ENCODE measurements at places on chromosomes 5 and 9.
A peak's percentile ranks its signal among the peaks of the same experiment; 100 is the strongest.

DNA sequence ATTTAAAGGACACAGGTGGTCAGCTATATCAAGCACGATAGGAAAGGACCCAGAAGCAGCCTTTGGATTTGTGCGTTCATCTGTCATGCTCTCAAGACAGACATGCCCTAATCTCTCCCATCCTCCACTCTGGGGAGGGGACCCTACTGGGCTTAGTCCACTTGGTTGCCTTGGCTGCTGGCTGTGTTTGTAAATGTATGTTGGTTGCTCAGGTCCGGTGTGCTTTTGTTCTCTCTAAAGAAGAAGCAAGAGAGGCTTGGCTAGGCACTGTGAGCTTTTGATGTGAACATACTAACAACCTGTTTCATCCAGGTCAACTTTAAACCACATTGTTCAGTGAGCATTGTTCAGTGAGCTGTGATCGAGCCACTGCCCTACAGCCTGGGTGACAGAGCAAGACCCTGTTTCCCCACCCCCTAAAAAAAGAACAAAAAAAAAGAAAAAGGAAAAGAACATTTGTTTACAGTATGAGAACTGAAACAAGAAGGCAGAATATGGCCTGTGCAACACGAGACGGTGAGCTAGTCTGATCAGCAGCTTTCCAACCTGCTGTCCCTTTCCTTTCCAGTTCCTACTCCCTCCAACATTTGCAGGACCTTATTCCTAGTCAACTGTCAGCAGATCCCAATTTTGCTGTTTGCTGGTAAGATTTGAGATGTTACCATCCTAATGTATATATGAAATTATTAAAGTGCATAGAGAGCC is 228.3 kb downstream of the ARHGAP26 start:
- DNase-seq: no peak

GRCh38 chr5:140114341-140115185 is 654 bp downstream of the PURA start:
- DNase-seq: peak; percentile 53

DNA sequence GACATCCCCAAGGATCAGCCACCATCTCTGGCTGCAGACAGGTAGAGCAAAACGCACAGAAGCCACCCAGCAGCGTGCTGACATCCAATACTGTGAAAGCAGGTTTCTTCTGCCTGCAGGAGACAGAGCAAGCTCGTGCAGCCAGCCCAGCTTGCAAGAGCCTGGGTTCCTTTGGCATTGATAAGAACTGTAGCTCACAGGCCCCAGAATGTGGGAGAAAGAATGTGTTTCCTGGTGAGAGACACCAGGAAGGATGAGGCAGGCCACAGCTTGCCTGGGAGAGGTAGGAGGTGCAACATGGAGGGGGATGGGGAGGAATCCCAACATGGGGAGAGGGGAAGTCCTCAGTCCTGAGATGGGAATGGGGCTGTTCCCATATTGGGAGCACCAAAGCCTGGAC is 34.0 kb upstream of the ARAP3 start:
- DNase-seq: no peak

DNA sequence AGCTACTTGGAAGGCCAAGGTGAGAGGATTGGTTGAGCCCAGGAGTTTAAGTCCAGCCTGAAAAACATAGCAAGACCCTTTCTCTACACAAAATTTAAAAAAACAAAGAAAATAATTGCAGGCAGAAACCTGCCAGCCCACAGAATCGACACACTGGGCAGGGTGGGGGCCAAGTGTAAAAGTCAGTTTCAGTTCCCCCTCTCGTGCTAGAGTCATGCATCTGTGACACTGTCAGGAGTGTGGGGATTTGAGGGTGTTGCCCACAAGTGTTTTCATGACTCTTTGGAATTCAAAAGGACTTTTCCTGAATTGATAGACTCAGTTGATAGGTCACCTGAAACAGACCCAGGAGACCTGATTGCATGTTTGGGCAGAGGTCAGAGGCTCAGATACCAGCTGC is 47.6 kb downstream of the PRRC2B start:
- DNase-seq: no peak

DNA sequence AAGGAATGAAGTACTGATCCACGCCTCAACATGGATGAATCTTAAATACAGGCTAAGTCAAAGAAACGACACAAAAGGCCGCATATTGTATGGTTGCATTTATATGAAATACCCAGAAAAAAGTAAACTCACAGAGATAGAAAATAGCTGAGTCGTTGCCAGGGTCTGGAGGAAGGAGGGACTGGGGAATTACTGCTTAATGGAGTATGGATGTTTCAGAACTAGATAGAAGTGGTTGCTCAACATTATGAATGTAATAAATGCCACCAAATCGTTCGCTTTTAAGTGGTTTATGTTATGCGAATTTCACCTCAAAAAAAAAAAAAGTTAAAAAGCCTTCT is 784 bp upstream of the MSANTD3 start:
- DNase-seq: no peak

DNA sequence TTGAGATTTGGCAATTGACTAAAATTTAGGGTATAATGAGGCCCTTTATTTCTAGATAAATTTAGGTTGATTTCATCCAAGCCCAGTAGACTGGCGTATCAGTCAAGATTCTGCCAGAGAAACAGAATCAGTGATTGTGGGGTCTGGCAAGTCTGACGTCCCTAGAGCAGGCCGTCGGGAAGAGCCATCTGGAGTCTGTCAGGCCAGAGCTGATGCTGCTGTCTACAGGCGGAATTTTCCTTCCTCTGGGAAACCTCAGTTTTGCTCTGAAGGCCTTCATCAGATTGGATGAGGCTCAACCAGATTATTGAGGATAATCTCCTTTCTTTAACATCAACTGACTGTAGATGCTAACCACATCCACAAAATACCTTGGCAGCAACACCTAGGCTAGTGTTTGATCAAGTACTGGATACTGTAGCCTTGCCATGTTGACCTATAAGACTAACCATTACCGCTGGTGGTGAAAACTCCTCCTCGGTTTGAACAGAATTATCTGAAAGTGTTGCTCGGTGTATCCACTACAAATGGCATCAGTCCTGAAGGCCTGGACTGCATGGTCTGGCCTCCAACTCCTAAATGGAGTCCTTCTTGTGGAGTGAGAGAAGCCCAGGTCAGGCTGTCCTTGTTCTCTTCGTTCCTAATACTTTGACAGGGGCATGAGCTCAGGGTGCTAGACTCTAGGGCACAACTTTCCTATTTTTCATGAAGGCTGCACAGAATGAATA is 83.2 kb upstream of the ANKH start:
- DNase-seq: no peak

- DNase-seq: no peak
These were observed 72.3 kb downstream of the PSMB7 start for GRCh38 chr9:124342776-124343485.

DNA sequence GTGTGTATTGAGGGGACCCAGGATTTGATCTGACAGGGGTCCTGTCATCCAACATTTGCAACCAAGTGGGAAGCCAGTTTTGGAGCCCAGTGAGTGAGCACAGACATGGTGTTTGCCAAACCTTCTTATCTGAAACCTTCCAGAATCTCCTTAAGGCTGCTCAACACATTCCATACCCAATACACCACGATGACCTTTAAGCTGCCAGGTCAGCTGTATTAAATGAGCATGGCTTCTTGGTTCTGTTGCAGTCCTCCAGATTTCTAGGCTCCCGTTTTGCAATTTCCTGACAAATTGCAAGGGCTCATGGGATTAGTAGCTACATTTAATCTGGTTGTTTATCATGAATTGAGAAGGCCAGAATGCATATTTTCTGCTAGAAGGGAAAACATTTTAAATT is 124.2 kb upstream of the ATP10B start:
- DNase-seq: no peak

DNA sequence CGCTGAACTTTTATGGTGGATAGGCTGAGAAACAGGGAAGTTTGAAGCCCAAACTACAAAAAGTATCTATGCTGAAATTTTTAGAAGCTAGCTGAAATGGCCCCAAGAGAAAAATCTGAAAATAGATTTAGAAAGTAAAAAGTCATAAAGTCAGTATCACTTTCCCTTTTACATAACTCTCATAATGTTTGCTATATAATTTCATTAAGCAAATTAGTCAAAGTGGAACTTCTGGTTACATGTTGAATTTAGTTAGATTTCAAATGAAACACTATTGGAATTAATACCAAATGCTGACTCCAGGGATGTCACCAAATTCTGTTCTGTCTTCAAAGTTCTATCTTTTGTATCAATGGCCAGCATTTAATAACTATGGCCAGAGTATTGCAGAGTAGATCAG is 126.9 kb downstream of the TTC39B start:
- no peak for DNase-seq

- no peak for DNase-seq
These were observed 240.9 kb downstream of the SYK start for GRCh38 chr9:91042541-91042940.

GRCh38 chr5:38148021-38148625 is 110.2 kb upstream of the EGFLAM start:
- DNase-seq: no peak

DNA sequence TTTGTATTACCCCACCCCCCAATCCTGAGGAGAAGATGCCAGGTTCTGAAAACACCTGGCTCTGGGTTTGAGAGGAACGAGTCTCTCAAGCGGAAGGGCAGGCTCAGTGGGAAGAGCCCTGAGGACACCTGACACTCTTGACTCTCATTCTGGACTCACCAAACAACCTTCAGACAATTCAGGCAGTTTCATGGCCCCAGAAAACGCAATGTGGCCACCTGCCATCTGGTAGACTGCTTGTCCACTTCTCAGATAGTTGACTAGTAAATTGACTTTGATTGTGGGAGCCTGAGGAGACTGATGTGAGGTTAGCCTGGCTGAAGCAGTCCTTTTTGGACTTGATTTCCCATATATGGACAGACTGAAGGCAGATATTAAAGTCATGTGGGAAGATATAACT is 117.5 kb upstream of the FSTL4 start:
- no peak for DNase-seq

DNA sequence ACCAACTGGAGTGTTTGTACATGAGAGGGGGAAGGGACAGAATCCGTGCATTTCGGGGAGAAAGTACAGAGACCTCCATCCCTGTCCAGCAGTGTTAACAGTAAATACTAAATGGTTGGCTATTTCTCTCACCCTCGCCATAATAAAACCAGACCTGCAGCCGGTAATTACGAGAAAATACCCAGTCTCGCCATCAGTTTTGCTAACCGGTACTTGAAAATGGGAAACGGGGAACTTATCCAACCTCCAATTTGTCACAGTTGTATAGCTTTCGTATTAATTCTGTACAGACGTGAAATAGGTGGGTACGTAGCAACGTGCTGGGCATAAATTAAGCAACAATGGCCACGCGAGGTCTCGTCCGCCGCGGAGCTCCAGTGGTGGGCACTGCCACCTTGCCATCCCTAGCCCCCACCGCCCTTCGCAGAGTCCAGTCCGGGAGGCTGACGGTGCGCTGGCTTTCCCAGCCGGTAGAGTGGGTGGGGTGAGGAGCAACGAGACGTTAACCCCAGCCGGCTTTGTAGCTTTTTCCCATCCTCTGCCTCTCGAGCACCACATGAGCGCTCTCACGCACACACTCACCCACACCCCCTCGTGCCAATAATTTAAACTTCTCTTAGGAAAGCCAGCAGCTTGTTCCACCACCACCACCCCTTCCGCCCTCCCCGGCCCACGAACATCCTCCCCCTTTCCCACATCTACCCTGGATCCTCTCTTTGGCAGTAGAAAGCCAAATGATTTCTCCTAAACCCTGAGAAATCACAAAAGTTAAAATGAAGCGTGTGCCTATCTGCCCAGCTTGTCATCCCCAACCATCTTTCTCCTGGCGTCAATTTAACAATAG is 1.8 kb downstream of the ELAVL2 start:
- DNase-seq: no peak

DNA sequence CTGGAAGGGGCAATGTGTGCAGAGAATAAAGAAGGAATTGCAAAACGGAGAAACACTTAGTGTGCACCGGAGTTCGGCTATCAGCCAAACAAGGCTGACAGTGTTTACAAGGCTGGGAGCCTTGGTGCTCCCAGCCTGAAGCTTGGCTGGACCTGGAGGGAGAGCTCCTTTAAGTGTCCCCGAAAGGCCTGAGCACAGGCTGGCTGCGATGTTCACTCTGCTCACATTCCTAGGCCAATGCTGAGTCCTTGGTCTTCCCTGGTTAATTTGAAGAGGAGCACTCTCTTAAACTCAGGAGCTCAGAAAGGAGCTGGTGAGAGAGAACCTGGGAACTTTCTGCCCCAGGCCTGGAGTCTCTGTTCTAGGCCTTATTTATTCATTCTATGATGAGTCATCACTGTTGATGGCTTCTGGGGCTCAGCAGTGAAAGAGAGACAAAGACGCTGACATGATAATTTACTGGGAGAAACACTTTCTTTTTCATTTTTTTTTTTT is 88.6 kb upstream of the MYO10 start:
- no peak for DNase-seq

GRCh38 chr9:31700252-31701045 is 684.0 kb upstream of the ACO1 start:
- DNase-seq: no peak

DNA sequence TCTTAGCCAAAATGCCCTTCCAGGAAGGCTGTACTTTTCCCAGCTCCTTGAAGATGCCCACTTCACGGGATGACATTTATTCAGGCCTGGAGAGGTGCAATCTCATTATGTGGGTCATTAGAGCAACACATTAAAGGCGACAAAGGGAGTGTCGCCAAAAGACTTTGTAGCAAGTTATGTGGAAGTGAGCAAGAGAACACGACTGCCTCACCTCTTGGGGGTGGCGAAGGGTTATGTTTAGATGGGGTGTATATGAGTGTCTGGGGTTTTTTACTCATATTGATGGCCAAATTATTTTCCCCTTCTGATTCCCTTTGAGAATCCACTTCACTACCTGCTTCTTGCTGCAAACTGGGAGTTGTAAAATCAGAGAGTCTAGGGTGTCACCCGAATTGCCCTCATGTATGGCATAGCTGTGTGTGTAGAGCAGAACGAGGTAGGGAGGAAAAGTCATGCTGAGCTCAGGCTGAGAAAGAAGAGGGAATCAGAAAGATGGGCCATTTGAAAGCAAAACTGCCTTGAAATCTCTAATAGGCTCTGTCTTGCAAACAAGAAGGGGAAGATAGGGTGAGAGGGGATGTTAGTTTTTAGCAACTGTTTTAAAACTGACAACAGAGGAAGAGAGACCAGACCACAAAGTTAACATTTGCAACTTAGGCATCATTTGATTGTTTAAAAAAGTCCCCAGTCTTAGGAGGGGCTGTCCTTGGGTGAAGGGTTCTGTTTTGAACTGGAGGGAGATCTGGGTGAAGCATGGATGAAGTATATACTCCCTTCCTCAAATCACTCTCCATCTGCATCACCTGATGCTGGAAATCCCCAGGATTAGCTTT is 97.1 kb upstream of the IL12B start:
- no peak for DNase-seq

DNA sequence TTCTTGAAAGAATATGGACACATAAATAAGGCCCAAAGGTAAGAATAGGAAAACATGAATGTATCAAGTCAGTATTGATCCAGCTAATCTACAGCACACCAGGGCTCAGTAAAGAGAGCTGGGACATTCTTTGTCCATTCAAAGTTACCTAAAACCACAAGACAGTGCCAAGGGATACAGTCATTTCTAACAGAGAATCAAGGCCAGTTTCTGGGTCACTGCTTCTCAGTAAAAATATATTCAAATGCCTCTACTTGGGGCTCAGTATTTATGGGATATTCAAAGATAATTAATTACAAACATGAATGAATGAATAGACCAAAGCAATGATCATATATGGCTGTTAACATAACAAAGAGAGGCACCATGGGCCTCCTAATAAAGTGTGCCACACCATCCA is 34.9 kb downstream of the MTMR12 start:
- no peak for DNase-seq
